ENCODE measurements at places on chromosomes 12 and 14.

DNA sequence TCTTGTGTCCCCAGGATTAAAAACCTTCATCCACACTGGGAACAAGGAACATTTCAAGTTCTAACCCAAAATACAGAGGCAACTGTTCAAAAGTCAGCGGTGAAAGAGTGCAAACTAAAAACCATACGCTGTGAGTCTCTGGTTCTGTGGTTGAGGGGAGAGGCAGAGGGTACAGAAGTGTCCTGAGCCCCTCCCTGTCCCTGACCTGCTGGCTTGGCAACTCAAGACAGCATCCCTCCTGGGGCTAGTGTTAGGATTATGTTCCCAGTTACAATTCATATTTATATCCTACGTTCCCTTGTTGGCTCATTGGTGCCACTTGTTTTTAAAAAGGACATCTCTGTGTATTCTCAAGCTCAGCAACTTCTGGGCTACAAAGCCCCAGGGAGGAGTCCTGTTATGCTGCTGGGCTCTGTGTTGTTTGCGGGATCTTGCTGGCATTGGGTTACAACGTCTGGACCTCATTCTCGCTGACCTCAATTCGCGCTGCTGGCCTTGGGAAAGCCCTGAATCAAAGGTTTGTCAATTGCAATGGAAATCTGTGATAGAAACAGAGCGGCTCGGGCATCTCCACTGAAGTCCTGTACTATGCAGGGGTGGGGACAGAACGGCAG lies 420.8 kb downstream of the FUT8 start:
- DNase-seq, result no peak

DNA sequence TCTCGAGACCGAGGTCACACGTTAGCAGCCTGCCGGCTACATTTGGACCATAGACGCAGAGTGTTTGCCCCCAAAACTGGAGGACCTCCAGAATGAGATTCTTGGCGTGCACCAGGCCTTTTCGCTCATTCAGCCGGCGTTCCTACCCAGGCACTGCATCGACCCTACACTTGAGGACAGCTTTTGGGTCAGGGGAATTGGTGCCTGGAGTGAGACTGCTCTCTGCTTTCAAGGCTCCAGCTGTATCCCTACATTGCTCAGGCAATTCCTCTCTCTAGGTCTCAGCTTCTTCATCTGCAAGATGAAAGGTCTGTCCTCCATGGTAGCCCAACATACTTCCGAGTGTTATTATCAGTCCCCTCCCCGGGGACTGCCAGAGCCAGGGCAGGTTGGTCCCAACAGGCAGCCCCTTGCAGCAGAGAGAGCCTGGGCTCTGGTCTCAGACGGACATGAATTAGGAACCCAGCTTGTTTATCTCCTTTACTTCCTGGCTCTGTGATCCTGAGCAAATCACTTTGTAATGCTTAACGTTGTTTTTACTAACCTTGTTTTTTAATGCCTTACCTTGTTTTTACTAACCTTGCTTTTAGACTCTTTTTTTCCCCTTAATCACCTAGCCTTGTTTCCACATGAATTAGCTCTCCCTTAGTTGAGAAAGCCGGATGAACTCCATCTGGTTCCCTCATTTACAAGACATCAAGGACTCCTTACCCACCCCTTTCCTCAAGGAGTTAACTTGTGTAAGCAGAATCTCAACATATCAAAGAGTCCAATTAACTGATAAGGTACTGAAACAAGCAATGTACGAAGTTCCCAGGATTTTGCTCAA lies 892 bp downstream of the TCHP start:
- no peak for DNase-seq

- DNase-seq, result no peak
Observed at GRCh38 chr12:115870510-115870909, 407.0 kb downstream of the MED13L start.

GRCh38 chr14:102540315-102541028 lies 30.9 kb upstream of the ANKRD9 start:
- no peak for DNase-seq

DNA sequence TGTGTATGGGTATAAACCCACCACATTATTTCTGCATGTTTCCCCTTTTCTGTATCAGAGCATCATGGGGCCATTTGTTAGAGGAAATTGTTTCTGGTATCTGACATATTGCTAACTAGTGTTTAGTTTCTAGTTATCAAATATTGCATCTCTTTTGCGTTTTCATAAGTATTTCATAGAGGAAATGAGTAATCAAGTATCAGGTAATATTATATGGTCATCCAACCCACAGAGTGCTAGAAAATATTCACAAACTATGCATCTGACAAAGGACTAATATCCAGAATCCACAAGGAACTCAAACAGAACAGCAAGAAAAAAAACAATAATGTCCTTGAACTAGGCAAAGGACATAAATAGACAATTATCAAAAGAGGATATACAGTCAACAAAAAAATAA lies 258.9 kb upstream of the LRIG3 start:
- DNase-seq, result no peak

- DNase-seq, result no peak
Observed at GRCh38 chr14:94890785-94891184, 120.9 kb upstream of the GSC start.

DNA sequence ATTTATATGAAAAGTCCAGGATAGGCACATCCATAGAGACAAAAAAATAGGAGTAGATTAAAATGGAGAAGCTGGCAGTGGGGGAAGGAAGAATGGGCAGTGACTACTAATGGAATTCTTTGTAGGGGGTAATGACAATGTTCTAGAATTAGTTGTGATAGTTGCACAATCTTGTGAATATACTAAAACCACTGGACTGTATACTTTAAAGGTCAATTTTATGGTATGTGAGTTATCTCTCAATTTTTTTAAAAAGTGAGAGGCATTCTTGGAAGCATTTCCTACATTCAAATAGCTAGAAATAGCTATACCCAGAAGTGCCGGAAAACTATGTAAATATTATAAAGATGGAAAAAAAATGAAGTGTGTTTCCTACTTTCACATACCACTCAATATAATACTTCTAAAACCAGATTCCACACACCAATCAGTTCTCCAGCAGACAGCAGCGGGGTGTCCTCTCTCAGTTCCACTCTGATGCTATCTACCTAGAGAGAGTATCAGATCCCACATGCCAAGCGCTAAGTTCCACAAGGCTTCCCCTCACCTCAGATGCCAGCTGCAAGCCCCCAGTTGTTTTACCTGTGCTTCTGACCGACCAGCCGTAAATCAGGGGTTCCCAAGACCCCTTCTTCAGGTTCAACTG lies 41.7 kb upstream of the NID2 start:
- DNase-seq, result no peak

All from effector CD4-positive, alpha-beta T cell (primary cell).